Esophagus muscularis mucosa (tissue), 4 donors: ENCODE measurements at places on chromosomes 11 and 22. TPM values are rescaled to one million over a fixed set of nuclear protein-coding genes. Genes with fewer than 3 reads are reported as not detected.

- DNase-seq = no peak
Measured at GRCh38 chr11:33692013-33692504, 8.6 kb downstream of the C11orf91 start.

- no peak for DNase-seq
Measured at GRCh38 chr11:61580271-61580888, 496 bp downstream of the SYT7 start.

- DNase-seq = no peak
Measured at GRCh38 chr11:818396-819128, at the start of gene PNPLA2. Gene PNPLA2 (plus strand): TSS chr11:818914. CDS start chr11:819719, 805 bp downstream.

- no peak for DNase-seq
Measured at GRCh38 chr11:20131788-20132666, 28.2 kb downstream of the DBX1 start.

GRCh38 chr22:40748388-40749355, 69.4 kb downstream of the MCHR1 start:
- no peak for DNase-seq

DNA sequence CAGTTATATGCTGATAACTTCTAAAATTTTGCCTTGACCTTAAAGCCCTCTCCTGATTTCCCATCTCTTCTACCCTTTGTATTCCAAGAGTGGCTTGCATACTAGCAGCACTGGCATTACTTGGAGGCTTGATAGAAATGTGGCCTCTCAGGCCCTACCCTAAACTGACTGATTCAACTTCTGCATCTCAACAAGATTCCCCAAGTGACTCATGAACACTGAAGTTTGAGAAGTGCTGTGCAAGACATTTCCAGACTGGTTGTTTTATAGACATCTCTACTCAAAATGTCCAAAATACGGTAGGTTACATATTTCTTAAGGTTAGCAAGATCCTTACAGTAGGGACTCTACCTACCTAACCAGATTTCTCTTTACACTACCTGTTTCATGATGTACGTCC, 48.6 kb downstream of the SESN3 start:
- no peak for DNase-seq

- DNase-seq = no peak
Measured at GRCh38 chr22:43365715-43366440, 22.7 kb upstream of the SCUBE1 start.

GRCh38 chr11:1087279-1087960, 12.7 kb downstream of the MUC2 start:
- no peak for DNase-seq

GRCh38 chr11:87628026-87628580, 547.1 kb downstream of the RAB38 start:
- no peak for DNase-seq

GRCh38 chr11:113736323-113736722, 30.2 kb upstream of the TMPRSS5 start:
- no peak for DNase-seq

GRCh38 chr11:34380696-34381095, 22.9 kb upstream of the ABTB2 start:
- DNase-seq = no peak

GRCh38 chr11:35116245-35116644, 22.7 kb upstream of the CD44 start:
- DNase-seq = no peak

DNA sequence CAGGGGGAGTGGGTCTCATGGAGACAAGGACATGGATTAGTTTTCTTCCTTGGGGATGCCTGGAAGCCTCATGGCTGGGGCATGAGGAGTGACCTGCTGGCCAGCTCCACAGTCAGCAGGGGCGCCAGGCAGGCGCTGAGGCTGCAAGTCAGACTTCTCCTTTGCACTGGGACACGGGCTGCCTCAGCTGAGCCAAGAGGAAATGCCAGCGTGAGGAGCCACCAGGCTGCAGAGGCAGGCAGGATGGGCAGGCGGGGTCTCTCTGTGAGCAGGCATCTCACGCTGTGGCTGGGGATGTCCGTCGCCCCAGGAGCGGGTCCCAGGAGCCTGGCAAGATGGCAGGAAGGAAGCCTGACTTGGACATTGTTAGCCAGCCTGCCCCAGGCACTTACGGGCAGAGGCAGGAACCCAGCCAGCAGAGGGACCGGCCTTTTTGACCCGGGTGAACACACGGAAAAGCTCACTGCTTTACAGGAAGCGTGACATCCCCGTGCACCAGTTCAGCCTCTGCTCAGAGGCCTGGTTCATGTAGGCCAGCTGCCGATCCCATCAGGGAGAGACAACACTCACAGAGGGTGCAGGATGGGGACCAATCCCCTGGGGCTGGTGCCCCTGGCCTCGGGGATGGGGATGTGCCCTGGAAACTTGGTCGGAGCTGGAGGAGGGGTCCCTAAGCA, 10.2 kb downstream of the GNB1L start:
- DNase-seq = no peak

DNA sequence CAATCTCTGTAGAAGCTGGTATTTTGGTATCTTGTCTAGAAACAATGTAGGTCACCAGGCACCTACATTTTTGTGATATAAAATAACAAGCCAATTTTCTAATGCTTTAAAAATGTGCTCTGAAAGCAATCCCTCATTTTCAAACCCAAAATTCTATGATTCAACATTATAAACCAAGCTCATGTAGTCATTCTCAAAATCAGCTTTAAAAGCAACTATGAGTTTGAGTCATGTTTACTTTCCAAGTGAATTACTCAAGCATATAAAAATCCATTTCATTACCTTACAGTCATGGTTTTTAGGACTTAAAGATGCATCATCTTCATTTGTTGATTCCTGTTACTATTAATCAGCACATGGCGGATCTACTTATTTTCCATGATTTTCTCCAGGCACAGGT, 216.4 kb downstream of the GRM5 start:
- DNase-seq = no peak

DNA sequence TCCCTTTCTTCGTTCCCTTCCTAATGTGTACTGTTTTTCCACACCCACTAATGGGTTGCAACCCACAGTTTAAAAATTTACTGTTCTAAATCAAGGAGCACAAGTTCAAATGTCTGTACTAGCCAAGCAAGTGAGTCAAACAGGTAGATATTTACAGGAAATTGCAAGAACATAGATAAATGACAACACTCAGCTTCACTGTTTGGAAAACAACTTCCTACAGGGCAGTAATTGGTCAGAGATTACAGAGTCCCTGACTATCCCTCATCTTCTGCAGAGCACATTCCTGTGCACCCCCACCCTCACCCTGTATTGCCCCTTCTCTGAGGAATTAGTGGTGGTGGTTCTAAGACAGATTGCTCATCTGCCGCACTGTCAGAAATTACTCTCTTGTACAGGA, 1.9 kb downstream of the SERPING1 start:
- no peak for DNase-seq

DNA sequence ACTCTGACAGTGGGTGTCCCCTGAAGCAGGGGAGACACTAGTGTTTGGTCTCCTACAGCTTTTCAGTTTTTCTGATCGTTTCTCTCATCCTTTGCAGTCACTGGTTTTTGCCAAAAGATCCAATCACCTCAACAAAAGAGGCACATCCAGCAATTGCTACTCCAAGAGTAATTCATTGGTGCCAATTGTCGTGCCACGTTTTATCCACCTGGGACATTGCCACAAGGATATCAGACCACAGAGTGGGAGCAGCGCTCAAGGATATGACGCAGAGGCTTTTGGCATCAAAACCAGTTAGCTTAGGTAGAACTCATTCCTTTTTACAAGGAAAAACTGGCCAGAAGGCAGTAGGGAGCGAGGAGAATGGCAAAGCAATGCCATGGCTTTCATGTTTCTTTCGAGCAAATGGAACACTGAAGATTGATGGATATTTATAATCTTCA, 40.9 kb upstream of the BLID start:
- DNase-seq = no peak

GRCh38 chr22:19197997-19198865, 19.7 kb upstream of the SLC25A1 start:
- no peak for DNase-seq

- DNase-seq = peak; percentile 91
Measured at GRCh38 chr22:10778296-10778814, 4749.6 kb upstream of the OR11H1 start.

DNA sequence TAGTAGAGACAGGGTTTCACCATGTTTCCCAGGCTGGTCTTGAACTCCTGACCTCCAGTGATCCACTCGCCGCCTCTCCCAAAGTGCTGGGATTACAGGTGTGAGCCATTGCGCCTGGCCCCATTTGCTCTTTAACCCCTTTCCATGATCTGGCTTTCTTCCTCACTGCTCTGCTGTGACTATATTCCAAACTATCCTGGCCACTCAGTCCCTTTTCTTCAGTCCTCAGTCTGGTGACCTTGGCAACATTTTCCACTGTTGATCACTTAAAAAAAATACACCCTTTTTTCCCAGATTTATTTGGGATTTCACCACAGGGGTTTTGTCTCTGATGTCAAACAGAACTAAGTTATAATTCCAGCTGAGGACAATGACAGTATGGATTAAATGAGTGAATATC, 24.5 kb downstream of the MMP20 start:
- no peak for DNase-seq

DNA sequence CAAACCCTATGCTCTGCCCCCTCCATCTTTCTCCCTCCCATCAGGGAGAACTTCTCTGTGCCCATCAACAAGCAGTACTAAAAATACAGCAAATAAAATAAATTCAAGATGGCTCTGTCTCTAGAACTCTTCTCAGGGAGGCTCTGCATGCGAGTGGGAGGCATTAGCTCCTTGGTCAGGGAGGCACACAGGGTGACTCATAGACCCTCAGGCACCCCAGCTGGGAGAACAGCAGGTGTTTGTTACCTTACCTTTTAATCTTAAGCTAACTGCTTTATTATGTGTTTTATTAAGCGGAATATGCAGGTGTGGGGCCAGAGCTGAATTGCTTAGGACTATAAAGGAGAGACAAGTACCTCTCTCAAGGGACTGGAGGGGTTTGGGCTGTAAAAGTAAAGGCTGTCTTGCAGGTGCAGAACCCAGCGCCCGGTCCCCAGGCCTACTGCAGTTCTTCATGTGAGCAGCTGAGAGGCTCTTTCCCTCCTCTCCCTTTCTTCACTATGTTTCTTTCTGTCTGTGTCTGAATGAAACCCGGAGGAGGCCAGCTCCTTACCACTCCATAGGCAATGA, 20.8 kb downstream of the CSNK2A3 start:
- no peak for DNase-seq

- no peak for DNase-seq
Measured at GRCh38 chr22:47357493-47357892, 595.0 kb downstream of the TBC1D22A start.

DNA sequence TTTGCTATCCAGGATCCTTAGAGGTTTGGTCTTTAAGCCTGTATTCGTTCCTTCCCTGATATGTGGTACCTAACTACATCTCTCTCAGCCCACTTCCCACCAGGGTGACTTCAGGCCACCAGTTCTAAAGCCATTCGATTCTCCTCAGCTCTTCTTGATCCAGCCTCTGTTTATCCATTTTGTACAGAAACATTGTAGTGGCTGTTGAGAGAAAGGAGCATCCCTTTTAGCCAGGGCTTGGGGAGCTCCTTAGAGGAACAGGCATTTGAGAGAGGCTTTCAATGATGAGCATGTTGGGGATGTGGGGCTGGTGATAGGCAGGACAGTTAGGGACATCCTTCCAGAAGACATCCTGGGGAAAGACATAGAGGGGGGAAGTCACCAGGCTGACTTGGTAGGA, 17.9 kb downstream of the UBE2L3 start:
- no peak for DNase-seq

DNA sequence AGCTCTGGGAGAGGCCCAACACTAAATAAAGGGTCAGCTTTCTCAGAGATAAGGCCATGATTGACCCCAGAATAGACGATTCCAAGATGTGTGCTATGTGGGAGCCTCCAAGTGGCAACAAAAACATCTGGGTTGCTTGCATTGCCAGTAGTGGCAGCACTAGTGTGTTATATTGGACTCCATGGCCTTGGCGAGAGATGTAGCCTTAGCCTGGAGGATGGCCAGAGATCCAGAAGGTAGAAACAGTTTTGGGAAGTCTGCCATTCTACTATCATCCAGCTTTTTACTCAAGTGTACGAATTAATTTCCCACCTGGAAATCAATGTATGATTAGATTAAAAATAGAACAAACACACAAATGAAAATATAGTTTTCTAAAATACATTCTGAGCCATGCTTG, 3.0 kb downstream of the OR8D4 start:
- DNase-seq = no peak

GRCh38 chr11:69171476-69172240, 15.9 kb downstream of the SMIM38 start:
- DNase-seq = no peak

DNA sequence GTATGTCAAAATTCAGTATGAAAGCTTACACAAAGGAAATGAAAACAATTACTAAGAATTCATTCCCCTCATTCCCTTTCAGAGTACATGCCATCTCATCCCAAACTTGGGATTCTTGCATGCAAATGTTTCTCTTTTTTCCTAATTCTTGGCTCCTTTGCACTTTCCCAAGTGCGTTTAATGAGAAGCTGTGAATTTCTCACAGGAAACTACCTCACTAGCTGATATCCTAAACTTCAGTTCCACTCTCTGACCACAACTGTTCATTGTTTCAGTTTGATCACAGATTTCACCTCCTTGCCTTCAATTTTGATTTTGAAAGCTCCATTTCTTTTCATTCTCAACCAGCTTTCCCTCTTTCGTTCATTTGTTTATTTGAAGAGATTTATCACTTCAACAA, 5.9 kb upstream of the ARL14EP start:
- DNase-seq = no peak

DNA sequence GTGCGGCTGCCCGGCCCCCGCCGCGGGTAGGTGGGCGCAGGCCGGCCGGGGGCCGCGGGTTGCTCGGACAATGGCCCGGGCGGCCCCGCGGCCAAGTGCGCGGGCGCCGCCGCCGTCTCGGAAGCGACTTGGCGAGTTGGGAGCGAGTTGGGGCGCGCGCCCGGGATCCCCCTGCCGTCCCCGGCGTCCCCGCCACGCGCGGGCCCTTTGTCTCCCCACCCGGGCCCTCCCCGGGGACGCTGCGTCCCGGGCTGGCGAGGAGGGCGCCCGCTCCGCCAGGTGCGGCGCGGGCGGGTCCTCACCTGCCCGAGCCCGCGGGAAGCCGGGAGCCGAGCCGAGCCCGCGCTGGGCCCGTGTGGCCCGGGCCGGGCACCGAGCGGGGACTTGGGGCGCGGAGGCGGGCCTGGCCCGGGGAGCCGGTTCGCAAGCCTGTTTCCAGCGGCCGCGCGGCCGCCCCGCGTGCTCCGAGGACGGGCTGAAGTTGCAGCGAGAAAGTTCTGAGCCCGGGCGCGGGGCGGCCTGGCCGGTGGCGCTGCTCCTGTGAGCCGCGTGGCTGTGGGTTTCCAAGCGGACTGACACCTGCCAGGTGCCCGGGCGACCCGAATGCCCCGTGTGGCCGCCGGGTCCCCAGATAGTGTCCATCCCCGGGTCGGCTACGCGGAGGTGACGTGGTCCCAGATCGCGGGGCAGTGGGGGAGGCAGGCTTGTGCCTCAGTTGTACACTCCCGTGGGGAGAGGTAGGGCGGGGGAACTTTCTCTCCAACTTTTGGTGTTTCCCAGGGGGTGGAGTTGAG, 586 bp downstream of the LRP5 start:
- no peak for DNase-seq

- DNase-seq = no peak
Measured at GRCh38 chr11:128161436-128161835, 425.9 kb downstream of the ETS1 start.

Gene TPST2
- total RNA-seq = 30.8 TPM

Gene TMEM45B
- 0.66 TPM for total RNA-seq

Gene EHD1
- total RNA-seq = 193 TPM

Gene HRAS
- total RNA-seq = 85.2 TPM

Gene BMAL1
- total RNA-seq = 31.8 TPM

Gene CCDC157
- 2.5 TPM for total RNA-seq

Gene PRSS23
- total RNA-seq = 44.0 TPM

Gene OR4A16
- not detected for total RNA-seq

Gene SOX6
- 3.1 TPM for total RNA-seq
